ENCODE measurements at places on chromosomes 7 and 10. TPM values are rescaled to one million over a fixed set of nuclear protein-coding genes. Genes with fewer than 3 reads are reported as not detected.

SYT15 gene
- 2.8 TPM for total RNA-seq

FXYD4 gene
- not detected for total RNA-seq

SPAM1 gene
- not detected for total RNA-seq

ZNF716 gene
- not detected for total RNA-seq

AASS gene
- total RNA-seq, result 68.5 TPM

GHRHR gene
- not detected for total RNA-seq

SEC61G gene
- 79.9 TPM for total RNA-seq

PTN gene
- 9.7 TPM for total RNA-seq

AKR1C8 gene
- total RNA-seq, result not detected

- DNase-seq, result no peak
Observed at GRCh38 chr10:44301781-44302355, 83.0 kb downstream of the CXCL12 start.

DNA sequence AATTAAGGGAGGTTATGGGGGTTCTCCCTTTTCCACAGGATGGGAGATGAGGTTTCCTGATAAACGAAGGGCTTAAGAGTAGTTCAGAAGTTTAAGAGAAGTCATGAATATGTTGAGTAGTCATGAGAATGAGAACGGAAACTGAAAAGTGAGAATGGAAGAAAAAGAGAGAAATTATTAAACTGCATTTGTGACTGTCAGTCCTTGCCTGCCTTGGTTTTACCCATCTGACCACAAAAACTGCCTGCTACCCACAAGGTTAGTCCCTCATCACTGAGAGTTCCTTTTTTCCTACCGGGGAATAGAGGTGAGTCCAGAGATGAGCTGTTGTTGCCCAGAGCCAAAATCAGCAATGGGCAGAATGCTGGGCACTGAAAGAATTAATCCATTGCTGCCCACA, 174.1 kb upstream of the BET1 start:
- no peak for DNase-seq

DNA sequence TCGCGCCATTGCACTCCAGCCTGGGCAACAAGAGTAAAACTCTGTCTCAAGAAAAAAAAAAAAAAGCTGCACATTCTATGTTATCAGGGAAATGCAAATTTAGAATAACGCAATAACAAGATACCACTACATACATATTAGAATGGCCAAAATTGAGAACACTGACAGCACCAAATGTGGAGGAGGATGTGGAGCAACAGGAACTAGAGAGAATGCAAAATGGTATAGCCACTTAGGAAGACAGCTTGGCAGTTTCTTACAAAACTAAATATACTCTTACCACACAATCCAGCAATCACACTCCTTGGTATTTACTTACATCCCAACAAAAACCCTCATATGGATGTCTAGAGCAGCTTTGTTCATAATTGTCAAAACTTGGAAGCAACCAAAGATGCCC, 76.8 kb downstream of the ALOX5 start:
- DNase-seq, result no peak

GRCh38 chr10:974038-974784, 14.0 kb upstream of the GTPBP4 start:
- no peak for DNase-seq

GRCh38 chr7:98493030-98493778, 92.3 kb upstream of the BAIAP2L1 start:
- DNase-seq, result no peak

DNA sequence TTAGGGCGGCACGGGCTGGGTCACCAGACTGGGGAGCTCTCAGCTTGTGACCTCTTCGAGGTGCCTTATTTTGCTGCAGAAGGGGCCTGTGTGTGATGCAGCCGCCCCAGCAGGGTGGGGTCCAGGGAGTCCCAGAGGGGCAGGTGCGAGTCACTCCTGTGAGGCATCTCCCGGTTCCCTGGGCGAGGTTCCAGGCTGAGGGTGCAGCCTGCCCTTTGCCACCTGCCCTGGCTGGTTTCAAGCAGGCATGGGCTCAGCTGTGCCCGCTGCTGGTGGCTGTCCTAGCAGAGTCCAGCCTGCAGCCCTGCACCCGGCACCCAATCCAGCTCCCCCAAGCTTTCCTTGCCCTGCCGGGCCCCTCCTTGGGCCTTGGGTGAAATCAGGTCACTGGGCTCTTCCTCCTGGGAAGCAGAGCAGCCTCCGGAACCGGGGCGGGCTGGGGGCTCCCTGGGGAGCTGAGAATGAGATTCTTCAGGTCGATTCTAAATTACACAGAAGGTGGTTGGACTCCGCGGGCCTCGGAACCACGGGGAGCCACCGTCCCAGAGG, 64.8 kb downstream of the PWWP2B start:
- no peak for DNase-seq

DNA sequence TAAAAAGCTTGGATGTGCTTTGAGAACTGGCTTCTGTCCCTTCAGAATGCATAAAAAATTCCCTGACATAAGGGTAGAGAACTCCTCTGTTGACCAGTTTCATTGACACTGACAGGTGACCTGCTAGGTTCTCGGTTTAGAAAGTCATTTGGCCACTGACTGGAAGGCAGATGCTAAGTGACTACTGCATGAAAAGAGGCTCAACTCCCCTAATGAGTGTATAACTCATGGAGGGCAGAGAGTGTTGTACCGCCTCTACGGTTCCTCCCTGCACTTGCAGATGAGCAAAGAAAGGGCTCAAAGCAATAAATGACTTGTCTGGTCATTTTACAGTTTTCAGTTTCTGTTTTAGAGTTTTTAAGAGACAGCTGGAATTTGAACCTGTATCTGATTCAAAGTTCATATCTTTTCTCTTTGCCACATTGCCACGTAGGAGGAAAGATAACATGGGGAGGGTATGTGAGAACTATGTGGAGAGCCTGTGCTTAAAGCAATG, 2.9 kb upstream of the FGL2 start:
- DNase-seq, result no peak

- DNase-seq, result no peak
Observed at GRCh38 chr7:516216-516605, 3.4 kb downstream of the PDGFA start.

DNA sequence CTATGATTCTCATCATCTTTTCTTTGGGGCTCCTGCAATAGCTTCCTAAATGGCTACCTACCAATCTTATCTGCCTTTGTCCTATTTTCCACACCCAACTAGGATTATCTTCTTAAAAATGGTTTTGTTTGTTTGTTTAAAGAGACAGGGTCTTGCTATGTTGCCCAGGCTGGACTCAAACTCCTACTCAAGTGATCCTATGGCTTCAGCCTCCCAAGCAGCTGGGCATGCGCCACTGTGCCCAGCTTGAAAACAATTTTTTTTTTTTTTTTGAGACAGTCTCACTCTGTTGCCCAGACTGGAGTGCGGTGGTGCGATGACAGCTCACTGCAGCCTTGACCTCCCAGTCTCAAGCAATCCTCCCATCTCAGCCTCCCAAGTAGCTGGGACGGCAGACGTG, 14.9 kb downstream of the DNMBP start:
- no peak for DNase-seq

DNA sequence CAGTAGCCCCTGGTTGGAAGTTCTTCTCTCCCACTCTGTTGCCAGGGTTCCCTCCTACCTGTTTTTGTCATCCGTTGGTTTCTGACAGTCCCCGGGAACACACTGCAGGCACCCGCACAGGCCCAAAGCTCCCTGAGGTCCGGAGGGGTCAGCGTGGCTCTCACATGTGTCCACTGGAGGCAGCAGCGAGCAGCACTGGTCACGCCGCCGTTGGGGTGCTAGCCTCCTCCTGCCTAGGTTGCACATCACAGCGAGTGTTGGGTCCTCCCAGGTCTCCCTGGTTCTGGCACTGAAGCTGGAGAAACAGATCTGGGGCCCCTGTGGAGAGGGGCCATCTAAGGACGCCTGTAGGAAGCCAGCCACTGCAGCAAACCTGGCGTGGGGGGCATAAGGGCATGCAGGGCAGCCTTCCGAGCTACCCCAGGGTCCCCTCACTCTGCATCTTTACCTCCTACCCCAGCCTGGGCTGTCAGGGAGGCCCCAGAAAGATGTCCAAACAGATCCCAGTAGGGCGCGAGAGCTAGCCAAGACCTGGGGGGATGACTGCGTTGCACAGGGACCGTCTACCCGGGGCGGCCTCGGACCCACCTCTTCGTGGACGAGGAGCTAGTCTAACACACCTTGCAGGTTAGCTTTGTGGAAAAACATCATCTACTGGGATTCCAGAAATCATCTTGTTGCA, 28.9 kb downstream of the LRRC27 start:
- no peak for DNase-seq

DNA sequence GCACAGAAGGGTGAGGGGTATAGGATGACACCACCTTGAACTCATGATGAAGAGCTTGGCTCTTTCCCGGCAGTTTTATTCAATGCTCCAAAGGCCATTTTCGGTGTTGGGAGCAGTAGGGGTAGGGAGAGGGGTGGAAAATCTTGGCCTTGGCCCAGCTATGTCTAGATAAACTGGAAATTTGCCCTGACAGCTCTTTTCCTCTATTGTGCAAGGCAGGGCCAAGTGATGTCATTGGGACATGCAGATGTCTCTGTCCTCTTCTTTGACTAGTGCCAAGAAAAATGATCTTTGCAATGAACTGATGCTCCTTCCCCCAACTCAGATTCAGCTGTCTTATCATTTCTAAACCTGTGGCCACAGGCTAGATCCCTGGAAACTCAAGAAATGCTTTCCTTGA, 27.7 kb upstream of the PRKCQ start:
- DNase-seq, result no peak

DNA sequence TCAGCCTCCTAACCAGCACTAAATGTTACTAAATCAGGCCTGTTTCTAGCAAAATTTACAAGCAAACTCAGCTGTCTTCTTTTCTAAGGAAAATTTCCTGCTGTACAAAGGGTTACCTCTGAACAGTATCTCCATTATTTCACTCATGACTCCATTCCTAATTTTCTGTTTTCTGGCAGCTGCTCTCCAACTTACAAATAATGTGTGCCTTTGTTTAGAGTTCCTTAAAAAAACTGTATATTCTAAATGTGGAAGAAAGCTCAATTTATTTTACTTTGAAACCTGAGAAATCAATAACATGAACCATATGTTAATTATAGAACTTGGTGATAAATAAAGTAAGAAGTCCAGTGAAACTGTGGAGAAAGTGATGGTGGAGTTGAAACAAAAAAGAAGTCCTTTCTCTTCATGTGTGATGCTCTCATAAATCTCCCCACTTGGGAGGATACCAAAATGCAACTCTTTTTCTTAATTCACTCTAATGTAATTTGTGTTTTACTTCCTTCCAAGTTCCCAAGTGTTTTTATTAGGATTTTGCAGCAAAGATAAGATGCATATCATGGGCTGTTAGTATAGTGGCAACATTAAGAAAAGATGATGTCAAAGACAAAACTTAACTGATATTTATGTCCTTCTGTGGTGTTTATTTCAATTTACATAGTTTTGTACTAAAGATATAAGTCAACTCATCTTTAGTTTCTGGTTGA, 74.8 kb downstream of the CDK6 start:
- no peak for DNase-seq

DNA sequence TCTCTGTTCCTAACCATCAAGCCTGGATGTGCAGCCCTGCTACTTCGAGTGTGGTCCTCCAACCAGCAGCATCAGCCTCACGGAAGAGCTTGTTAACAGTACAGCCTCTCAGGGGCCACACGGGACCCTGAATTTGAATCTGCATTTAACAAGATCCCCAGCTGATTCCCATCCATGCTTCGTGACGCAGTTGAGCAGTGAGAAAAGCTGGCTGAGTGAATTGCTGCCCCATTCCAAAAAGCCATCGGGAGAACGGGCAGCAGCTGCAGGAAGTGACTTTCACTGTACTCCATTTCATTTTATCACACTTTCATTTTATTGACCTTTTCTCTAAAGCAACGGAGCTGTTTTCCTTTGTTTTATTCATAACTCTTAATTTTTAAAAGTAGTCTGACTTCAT, 22.5 kb downstream of the FAM171A1 start:
- DNase-seq, result no peak

GRCh38 chr10:72687035-72687434, 4.9 kb upstream of the MCU start:
- no peak for DNase-seq

DNA sequence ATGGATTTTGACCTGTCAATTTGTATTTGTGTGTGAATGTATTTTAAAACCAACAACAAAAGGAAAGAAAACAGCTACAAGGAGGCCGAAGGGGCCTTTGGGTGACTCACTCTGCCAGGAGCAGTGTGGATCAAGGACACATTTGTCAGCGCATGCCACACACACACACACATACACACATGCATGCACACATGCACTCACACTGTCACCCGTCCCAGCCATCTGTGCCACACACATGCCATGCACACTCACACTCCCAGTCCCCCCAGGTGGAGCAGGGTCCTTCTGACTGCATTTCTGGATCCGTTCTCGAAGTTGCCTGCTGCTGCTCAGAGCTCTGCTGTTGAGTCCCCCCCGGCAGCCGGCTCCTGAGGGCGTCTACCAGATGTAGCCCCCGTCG, 26.0 kb downstream of the SPOCK2 start:
- DNase-seq, result peak; percentile 32

- DNase-seq, result no peak
Observed at GRCh38 chr10:73581918-73582317, 9.2 kb downstream of the USP54 start.

DNA sequence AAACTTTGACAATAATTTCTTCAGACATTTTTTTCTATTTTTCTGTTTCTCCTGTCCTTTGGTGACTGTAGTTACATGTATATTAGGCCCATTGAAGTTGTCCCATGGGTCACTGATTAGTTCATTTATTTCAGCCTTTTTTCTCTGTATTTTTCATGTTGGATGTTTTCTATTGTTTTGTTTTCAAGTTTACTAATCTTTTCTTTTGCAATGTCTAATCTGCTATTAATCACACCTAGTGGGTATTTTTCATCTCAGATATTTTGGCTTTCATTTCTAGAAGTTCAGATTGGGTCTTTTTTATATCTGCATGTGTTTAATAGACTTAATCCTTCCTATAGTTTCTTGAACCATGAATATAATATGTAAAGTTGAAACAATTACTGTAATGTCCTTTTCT, 84.7 kb downstream of the PALS2 start:
- DNase-seq, result no peak

DNA sequence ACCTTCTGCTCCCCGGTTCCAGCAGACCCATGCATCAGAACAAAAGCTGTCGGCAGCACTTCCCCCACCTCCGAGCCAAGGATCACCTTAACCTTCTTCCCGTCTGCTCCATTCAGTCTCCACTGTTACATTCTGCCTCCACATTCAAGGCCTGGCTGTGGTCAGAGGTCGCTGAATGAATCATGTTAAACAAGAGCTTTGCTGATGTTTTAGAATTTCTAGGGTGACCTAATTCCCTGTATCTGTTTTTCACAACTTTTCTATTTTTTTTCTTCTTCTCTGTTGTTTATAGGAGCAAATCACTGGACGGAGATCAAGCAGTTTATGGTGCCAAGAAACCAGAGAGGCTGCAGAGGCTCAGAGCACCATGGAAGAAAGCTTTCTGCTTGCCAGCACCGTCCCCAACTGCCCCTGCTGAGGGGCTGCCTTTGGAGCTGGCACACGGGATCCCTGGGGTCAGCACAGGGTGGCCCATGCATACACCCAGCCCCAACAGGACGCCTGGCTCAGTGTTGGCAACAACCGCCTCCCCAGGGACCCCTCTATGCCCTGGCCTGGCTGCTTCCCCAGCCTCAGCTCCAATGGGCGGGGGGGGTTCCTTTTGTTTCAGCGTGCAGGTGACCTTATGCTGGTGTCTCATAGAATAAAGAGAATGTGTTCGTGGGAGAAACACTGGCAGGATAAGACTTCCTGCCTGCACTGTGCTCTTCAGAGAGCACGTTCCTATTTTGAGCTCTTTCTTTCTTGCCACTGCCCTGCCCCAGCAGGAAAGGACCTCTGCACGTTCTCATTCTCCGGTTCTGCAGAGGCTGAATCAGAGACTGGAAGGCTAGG, 182.7 kb upstream of the LYZL2 start:
- peak; percentile 79 for DNase-seq

GRCh38 chr10:16436758-16437539, at the start of gene PTER:
Gene PTER, plus strand, starts transcription at chr10:16437010. Its CDS starts 47,375 bp downstream, at chr10:16484385.
- peak; percentile 91 for DNase-seq

GRCh38 chr10:33333260-33334101, 986 bp downstream of the NRP1 start:
- no peak for DNase-seq

Measured in ovary (tissue), 10 donors.